ENCODE measurements at places on chromosomes 3 and 15.

- DNase-seq = no peak
Measured at GRCh38 chr15:47577461-47577860, 139.8 kb upstream of the SEMA6D start.

GRCh38 chr3:10432156-10432845, 73.1 kb downstream of the ATP2B2 start:
- no peak for DNase-seq

DNA sequence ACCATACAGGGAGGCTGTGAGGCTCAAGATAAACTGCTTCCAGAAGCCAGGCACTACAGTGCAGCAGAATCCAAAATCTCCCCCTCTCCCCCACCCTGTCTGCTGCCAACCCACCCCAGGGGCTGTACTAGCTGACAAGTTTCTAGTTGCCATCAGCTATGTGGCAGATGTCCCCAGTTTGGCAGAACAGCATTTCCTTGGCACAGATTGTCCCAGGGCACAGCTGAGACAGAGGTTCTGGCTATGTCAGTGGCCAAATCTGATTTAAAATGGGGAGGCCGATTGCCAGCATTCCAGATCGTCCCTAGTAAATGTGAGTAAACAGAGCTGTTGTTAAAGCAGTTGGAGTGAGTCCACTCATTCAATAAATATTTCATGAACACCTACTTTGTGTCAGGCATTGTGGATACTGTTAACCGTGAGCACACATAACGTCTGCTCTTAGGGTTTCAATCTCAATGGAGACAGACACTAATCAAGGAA, 28.0 kb upstream of the CCDC174 start:
- no peak for DNase-seq

DNA sequence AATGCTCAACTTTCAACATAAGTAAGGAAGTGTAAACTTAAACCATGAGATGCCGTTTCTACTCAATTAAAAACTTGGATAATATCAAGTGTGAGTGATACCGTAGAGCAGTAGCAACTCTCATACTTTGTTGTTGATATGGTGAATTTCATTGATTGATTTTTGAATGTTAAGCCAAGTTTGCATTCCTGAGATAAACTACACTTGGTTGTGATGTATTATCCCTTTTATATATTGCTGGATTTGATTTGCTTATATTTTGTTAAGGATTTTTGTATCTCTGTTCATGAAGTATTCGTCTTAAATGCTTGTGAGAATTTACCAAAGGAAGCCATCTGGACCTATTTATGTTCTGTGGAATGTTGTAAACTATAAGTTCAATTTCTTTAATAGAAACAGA, 21.7 kb downstream of the SLMAP start:
- DNase-seq = no peak

- peak; percentile 32 for DNase-seq
Measured at GRCh38 chr15:83380682-83381081, 66.5 kb upstream of the SH3GL3 start.

- no peak for DNase-seq
Measured at GRCh38 chr3:14898929-14899328, 48.5 kb upstream of the NR2C2 start.

DNA sequence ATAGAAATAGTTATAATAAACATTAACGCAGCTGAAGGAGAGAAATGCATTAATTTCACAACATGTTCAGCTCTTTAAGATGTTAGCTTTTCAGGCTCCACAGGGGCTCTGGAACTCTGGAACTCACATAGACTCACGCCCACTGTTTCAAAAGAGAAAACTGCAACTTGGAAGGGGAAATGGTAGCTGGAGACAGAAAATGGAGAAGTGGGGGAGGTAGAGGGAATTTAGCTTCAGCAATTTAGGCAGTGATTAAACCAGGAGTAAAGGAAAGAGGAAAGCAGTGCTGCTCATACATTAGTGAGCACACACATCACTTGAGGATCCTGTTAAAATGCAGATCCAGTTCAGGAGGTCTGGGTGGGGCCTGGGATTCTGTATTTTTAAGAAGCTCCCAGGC, 274.8 kb upstream of the TRIM42 start:
- DNase-seq = no peak

- DNase-seq = peak; percentile 72
Measured at GRCh38 chr15:25345943-25346342, 92.9 kb downstream of the UBE3A start.

DNA sequence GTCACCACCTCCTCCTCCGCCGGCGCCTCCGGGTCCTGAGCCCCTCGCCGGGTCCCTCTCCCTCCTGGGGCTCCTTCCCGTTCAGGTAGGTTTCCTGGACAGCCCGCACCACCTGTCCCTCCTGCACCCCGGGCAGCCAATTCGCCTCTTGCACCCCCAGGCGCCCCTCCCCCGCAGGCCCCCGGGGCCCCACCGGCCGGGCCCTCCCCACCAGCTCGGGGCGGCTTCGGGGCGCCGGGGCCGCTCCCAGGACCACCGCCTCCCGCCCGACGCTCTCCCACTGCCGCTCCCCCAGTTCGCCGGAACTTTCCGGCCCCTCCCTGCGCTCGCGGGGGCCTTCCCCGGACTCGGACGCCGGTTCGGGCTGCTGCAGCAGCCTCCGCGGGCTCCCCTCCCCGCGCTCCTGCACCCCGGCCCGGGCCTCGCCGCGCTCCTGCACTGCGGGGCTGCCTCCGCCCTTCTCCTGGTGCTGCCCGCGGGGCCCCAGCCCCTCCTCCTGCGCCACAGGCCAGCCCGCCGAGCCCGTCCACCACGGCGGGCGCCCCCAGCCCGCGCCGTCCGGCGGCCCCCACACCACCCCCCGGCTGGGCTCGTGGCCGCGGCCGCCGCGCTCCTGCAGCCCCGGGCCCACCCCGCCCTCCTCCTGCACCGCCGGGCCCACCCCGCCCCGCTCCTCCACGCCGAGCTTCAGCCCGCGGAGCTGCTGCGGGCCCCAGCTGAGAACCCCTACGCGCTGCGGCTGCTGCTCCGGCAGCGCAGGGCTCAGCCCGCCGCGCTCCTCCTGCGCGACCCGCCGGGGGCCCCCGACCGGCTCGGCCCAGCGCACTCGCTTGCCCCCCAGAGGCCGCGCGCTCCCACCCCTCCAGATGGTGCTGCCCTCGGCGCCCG, 587 bp upstream of the TNK2 start:
- no peak for DNase-seq

GRCh38 chr3:128107834-128108233, 15.8 kb downstream of the RUVBL1 start:
- DNase-seq = peak; percentile 32

DNA sequence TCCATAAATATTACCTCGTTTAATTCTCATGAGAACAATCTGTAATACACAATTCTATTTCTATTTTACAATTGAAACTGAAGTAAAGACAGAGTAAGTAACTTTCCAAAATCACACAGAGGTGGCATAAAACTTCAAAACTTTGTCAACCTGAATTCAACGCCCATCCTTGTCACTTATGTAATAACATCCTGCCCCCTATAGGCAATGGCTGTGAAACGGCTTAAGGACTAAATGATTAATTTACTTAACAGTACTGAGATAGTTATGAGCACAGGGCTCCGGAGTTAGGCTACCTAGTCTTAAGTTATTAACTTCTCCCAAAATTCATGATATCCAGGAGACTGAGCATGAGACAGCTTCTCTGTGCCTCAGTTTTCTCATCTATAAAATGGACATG, 293.1 kb upstream of the CHRM5 start:
- no peak for DNase-seq

DNA sequence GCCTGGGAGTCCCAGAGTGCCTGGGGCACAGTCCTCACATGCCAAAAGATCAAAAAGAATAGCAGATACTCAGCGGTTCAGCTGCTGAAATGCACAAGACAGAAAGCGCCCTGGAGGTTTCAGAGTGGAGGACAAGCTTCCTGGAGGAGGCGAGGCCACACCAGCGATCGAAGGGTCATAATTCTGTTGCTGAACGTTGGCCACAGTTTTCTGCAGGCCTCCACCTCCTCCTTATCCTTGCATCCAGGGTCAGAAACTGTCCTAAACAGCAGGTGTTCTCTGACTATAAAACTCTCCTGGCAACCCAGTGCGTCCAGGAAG, 220.3 kb upstream of the LINGO1 start:
- no peak for DNase-seq

- no peak for DNase-seq
Measured at GRCh38 chr3:170644711-170645110, 58.8 kb upstream of the SLC7A14 start.

GRCh38 chr3:151827816-151828215, 13.9 kb downstream of the AADAC start:
- no peak for DNase-seq

- no peak for DNase-seq
Measured at GRCh38 chr15:38559636-38560307, 4.8 kb downstream of the RASGRP1 start.

DNA sequence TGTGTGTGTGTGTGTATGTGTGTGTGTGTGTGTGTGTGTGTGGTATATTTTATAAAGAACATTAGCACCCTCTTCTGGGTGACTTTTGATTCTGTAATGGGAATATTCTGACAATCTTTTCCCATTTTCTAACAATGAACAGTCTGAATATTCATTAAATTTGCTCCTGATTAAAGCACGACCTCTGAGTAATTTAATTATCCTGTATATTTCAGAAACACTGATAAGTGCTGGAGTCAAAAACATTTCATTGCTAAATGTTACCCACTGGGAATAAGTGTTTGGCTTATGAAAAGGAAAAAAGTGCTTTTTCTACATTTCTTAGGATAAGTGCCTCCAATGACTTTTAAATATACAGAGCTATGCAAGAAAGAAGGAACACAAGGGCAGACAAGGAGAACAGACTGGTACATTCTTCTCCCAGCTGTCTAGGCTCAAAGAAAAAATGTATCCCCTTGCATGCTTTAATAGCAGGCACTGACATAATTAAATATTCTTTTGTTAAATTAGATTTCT, 32.3 kb upstream of the SYNPR start:
- no peak for DNase-seq

GRCh38 chr3:186224041-186224610, 115.2 kb upstream of the ETV5 start:
- DNase-seq = no peak

DNA sequence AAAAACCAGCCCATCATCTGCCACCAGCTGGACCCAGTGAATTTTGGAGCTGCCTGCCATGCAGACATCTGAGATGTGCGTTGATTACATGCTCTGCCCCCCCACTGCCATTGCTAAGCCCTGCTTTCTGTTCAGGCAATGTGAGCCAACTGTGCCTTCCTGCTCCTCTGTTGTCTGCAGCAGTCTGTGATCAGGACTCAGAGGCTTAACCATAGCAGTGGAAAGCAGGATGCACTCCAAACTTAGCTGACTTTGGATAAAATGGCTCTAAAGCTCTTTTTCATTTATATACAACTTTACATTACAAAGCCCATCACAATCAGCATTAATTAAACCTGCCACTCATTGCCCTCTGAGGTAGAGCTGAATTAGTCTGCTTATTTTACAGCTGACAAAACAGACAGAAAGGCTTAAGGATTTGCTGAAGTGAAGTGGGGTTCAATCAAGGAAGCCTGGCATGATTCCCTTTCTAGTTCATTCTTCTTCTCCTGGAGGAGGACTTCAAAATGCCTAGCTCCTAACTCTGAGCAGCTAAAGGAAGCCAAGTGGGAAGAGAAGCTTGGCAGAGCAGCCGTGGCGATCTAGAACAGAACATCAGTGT, 15.7 kb upstream of the RPS27L start:
- no peak for DNase-seq

DNA sequence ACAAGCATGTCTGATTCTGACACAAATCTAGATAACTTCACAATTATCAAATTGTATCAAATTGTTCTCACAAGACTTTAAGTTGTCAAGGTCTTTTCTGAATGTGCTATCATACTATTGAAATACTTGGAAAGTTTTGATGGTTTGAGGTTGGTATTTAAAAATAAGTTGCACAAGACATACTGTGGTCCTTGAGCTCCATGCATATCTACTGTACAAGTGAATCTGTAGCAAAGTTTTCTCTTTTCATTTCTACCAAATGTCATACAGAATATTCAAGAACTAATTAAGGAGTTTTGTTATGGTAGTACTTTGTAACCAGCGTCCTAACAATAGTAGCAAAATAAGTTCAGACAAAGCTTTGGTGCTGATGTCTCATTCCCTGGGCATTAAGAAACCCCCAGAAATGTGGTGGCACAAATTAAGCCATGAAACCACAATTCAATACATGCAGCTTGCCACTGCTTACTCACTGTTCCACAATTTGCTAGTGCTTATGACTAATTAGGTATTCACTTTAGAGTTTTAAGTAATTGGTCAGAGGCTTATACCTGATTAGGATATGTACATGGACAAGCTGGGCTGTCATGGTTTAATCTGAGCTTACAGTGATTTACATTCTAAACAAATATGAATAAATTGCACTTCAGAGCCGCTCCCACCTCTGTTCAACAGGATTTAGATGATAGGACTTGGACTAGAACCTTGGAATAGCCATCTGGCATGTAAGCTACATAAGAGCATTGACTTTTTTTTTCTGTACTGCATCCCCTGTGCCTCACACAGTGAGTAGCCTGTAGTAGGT, 8.8 kb downstream of the TBC1D23 start:
- DNase-seq = no peak

DNA sequence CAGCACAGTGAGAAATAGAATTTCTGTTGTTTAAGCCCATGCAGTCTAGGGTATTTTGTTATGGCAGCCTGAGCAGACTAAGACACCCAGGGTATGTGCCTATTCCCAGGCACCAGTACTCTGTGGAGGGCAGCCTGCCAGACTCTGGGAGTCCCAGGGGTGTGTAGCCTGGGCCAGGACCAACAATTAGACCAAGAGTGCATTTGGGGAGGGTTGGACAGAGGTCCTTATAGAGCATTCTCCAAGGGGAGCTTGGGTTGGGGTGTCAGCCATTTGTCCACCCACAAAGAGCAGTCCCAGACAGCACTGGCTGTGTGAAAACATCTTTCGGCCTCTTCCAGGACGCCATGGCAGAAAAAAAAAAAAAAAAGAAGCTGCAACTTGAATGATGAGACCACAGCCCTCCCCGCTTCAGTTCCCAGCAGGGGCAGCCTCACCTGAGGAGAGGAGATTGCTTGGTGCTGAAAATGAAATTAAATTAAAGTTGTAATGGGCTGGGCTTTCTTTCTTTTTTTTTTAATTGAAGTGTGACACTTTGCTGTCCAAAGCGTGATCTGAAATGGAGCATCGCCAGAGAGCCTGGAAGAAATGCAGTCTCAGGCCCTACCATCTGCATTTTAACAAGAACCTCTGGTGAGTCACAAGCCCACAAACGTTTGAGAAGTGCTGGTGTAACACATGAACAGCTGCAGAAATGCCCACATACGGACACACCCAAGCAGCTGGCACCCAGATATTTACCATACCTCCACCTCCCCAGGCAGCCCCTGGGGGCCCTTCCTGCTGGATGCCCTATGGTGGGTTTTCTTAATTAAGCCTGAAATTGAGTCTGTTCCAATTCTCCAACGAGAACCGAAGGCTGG, 21.3 kb upstream of the CAV3 start:
- no peak for DNase-seq

DNA sequence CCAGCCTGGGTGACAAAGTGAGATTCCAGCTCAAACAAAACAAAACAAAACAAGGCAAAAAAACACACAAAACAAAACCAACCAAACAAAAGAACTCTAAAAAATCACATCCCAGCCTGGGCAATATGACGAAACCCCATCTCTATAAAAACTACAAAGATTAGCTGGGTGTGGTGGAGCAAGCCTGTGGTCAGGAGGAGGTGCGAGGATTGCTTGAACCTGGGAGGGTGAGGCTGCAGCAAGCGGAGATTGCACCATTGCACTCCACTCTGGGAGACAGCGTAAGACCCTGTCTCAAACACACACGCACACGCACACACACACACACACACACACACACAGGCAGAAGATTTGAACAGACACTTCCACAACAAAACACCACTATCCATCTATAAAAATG, 99.6 kb downstream of the SHQ1 start:
- no peak for DNase-seq

All from heart right ventricle (tissue), 16 donors.